K562 (cell line): ENCODE measurements at places on chromosomes 2 and 18. TPM values are rescaled to one million over a fixed set of nuclear protein-coding genes. Genes with fewer than 3 reads are reported as not detected.

The LRRFIP1 gene
- total RNA-seq: 31.3 and 31.4 TPM in 2 replicates

The MRPS5 gene
- total RNA-seq: 90.7 and 92.1 TPM in 2 replicates

DNA sequence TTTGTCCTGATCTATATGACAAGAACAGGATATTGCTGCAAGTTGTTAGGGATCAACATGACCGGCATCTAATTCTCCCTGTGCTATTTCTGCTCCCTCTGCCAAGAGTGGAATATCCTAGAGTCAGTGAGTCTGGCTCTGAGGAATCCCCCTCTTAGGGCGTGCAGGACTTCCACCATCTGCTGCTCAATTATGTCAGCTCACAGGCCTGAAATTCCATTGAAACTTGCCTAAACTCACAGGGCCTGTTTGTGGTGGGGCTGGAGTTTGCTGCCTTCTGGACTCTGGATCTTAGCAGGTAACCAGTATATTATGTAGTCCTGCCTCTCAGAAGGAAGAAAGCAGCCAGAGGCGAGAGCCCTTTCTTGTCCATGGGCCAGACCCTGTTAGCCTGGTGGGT lies 323.0 kb downstream of the TSN start:
- peaks cover 6% of the 10 kb centered on the region for H3K27me3 ChIP-seq

DNA sequence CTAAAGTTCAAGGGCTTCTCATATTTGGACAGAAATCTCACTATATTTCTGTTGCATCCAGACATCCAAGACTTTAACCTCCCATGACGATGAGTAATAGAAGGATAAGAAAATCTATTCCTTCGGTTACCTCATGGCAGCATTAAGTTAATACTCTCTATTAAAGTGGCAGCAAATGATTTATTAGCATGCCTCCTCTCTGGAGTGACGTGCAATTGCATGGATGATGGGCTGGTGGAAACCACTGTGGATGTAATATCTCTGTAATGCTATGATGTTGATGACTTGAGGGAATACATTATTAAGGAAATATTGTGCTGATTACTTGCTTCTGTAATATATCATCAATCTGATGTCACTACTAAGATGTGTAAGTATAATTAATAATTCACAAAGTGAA lies 336.8 kb downstream of the DSEL start:
- no peak overlapping the region for H3K27ac ChIP-seq
- DNase-seq: no peak
- no peaks in the 10 kb centered on the region for H3K36me3 ChIP-seq
- H3K4me1 ChIP-seq: no peaks in the 10 kb centered on the region

DNA sequence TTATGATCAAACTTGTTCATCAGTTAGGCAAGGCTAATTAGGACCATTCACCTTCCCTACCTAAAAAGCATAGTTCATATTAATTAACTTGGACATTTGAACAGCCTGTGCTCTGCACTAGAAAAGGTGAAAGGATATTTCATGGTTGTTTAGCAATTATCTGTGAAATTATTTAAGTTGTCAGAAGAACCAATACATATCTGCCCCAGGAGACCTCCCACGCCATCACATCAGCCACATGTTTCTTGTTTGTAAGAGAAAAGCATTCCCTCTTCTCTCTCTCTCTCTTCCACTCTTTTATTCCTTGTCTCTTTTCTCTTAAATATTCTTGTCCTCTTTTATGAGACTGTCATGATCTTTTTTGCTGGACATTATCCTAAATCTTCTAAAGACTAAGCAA lies 282.0 kb upstream of the RND3 start:
- H3K27ac ChIP-seq: no peak overlapping the region
- H3K4me1 ChIP-seq: no peaks in the 10 kb centered on the region
- no peaks in the 10 kb centered on the region for H3K27me3 ChIP-seq
- DNase-seq: no peak
- no peaks in the 10 kb centered on the region for H3K36me3 ChIP-seq
- no peak overlapping the region for H3K4me3 ChIP-seq

DNA sequence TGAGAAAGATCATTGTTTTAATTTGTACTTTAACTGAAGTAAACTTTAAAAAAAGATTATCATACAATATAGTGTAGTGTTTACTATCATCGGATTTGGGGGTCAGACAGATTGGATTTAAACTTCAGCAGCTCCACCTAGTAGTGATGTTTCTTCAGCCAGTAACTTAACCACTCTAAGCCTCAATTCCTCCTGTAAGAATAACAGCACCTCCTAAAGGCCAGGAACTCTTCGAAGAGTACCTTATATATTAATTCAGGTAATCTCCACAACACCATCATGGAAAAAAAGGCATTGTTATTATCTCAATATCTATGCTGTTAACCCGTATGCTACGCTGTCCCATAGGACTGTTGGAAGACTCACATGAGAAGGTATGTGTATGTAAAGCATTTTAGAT lies 69.0 kb upstream of the DLGAP1 start:
- H3K27ac ChIP-seq: no peak overlapping the region
- H3K4me3 ChIP-seq: no peak overlapping the region
- no peaks in the 10 kb centered on the region for H3K4me1 ChIP-seq
- DNase-seq: no peak

- DNase-seq: no peak
- H3K4me1 ChIP-seq: no peaks in the 10 kb centered on the region
- H3K27me3 ChIP-seq: peaks cover 10% of the 10 kb centered on the region; the same call in 2 of the 3 replicates
Measured at GRCh38 chr2:120963997-120964705, 228.5 kb downstream of the GLI2 start.

DNA sequence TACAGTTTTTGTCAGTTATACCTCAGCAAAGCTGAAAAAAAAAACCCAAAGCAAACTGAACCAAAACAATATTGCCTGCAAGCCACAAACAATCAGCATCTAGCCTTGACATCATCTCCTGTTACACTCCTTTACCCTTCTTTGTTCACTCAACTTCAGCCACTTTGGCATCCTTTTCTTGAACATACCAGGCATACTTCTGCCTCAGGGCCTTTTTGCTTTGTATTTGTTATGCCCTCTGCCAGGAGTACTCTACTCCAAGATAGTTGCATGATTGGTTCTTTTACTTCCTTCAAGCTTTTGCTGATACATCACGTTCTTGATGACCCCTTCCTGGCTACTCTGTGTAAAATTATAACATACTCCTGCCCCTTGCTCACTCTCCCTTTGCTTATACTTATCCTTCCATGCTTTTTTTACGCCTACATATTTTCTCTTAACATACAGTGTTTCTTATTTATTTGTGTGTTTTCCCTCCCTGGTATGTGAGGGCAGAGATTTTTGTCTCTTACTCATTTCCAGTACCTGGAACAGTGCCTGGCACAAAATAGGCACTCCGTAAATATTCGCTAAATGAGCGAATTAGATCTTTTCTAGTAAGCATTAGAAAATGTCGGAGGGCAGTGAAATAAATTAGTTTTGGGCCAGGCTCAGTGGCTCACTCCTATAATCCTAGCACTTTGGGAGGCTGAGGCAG lies 12.7 kb downstream of the ABI2 start:
- no peaks in the 10 kb centered on the region for H3K27me3 ChIP-seq
- H3K36me3 ChIP-seq: no peaks in the 10 kb centered on the region
- no peak for DNase-seq
- no peak overlapping the region for H3K27ac ChIP-seq
- peaks cover under 1% of the 10 kb centered on the region; the same call in 2 of the 3 replicates for H3K4me1 ChIP-seq
- H3K4me3 ChIP-seq: no peak overlapping the region

DNA sequence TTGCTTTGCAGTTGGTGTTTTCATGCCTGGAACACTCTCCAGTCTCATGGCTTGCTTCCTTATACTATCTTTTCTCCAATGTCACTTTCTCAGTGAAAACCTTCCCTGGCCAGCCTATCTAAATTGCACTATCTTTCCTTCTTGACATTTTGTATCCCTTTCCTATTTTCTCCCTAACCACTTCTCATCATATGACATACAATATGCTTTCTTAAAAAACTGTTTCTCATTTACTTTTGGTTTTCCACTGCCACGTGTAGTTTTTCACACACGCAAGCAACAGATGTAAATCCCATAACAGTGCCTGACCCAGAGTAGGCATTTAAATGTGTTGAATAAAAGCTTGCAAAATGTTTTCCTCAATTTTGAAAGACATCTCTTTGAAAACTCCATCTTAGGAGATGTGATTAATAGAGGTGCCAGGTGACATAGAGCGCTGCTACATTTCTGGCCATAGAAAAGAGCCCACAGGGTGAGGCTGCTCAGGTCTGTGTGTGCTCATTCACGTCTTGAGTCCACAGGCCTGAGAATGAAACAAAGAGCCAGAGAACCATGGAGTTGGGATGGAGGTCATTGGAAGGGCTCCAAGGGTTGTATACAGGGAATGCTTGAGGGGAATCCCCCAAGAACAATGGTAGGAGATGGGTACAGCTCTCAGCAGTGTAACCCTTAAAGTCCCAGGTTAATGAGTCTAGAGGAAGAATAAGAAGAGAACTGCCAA lies 12.7 kb downstream of the ZNF24 start:
- DNase-seq: no peak
- no peak overlapping the region for H3K4me3 ChIP-seq
- no peaks in the 10 kb centered on the region for H3K4me1 ChIP-seq
- H3K27ac ChIP-seq: no peak overlapping the region

- no peaks in the 10 kb centered on the region; the same call in 1 of the 2 replicates for H3K4me1 ChIP-seq
- no peak overlapping the region for H3K27ac ChIP-seq
- H3K27me3 ChIP-seq: no peaks in the 10 kb centered on the region
- DNase-seq: no peak
Measured at GRCh38 chr2:127874378-127875269, 11.1 kb downstream of the AMMECR1L start.

- H3K4me3 ChIP-seq: no peak overlapping the region
- no peak for DNase-seq
- H3K27ac ChIP-seq: no peak overlapping the region
- H3K4me1 ChIP-seq: no peaks in the 10 kb centered on the region
- H3K27me3 ChIP-seq: no peaks in the 10 kb centered on the region
- H3K36me3 ChIP-seq: no peaks in the 10 kb centered on the region
Measured at GRCh38 chr18:24346254-24346653, 51.4 kb downstream of the OSBPL1A start.

- no peaks in the 10 kb centered on the region for H3K4me1 ChIP-seq
- H3K4me3 ChIP-seq: no peak overlapping the region
- no peak for DNase-seq
- peaks cover 2% of the 10 kb centered on the region; the same call in 2 of the 3 replicates for H3K27me3 ChIP-seq
- H3K27ac ChIP-seq: no peak overlapping the region
Measured at GRCh38 chr2:9373047-9373446, 50.3 kb downstream of the ITGB1BP1 start.

DNA sequence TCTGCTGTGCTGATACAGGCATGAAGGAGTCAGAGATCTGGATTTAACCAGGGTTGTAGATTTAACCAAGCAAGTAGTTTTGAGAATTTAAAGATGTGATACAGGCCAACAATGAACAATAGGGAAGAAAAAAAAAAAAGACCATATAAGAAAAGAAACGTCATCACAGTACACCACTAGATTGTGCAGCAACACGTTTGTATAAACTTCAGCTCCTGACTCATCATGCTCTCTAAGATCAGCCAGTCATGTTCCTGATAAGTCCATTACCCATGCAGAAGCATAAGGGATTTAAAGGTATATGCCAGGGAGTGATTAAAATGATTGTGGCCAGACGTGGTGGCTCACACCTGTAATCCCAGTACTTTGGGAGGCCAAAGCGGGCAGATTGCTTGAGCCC lies 22.3 kb upstream of the ERICH2 start:
- no peaks in the 10 kb centered on the region for H3K36me3 ChIP-seq
- DNase-seq: peak; percentile 49
- H3K27me3 ChIP-seq: no peaks in the 10 kb centered on the region

DNA sequence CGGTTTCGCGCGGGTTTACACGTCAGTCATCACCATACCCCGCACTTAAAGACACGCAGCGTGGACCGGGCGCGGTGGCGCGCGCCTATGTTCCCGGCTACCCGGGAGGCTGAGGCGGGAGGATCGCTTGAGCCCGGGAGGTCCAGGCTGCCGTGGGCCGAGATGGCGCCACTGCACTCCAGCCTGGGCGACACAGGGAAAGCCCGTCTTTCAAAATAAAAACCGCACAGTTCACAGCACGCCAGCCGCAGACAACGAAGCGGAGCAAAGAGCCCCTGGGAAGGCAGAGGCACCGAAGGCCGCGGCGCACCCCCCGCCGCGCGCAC lies 328 bp downstream of the DTYMK start:
- DNase-seq: peak; percentile 34
- H3K27ac ChIP-seq: peak overlapping the region; percentile 95
- H3K36me3 ChIP-seq: peaks cover 56% of the 10 kb centered on the region
- peak overlapping the region; percentile 97 for H3K4me3 ChIP-seq

- H3K36me3 ChIP-seq: no peaks in the 10 kb centered on the region; the same call in 1 of the 3 replicates
- no peak for DNase-seq
- no peak overlapping the region for H3K27ac ChIP-seq
- H3K27me3 ChIP-seq: no peaks in the 10 kb centered on the region
Measured at GRCh38 chr2:63846487-63846886, 4.8 kb downstream of the UGP2 start.

DNA sequence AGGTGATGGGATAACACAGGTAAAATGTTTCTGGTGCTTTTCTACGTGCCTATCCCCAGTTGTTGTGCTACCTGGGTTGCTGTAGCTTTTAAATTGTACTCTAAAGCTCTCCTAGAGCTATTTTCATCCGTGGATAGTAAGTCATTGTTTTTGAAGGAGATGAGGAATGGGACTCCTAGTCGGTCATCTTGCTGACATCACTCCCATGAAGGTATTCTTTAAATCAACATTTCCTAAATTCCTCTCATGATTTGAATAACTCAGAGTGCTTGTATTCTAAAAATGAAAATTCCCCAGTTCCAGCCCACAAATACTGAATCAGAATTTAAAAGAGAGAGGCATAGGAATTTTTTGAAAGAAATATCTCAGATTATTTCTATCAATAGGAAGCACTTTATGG lies 44.3 kb downstream of the CCDC148 start:
- no peak for DNase-seq
- no peak overlapping the region for H3K4me3 ChIP-seq
- H3K27ac ChIP-seq: no peak overlapping the region
- H3K4me1 ChIP-seq: no peaks in the 10 kb centered on the region
- no peaks in the 10 kb centered on the region for H3K36me3 ChIP-seq
